Frontal cortex (tissue), 4 donors: ENCODE measurements at places on chromosomes 16 and 17. TPM values are rescaled to one million over a fixed set of nuclear protein-coding genes. Genes with fewer than 3 reads are reported as not detected.
A peak's percentile ranks its signal among the peaks of the same experiment; 100 is the strongest.

MT1A gene
- not detected for total RNA-seq

FAM83G gene
- total RNA-seq, result 0.41 TPM

SRCIN1 gene
- 23.6 TPM for total RNA-seq

C16orf96 gene
- total RNA-seq, result 0.41 TPM

GRCh38 chr16:79185711-79186110, 414.8 kb downstream of the MAF start:
- no peak for DNase-seq

DNA sequence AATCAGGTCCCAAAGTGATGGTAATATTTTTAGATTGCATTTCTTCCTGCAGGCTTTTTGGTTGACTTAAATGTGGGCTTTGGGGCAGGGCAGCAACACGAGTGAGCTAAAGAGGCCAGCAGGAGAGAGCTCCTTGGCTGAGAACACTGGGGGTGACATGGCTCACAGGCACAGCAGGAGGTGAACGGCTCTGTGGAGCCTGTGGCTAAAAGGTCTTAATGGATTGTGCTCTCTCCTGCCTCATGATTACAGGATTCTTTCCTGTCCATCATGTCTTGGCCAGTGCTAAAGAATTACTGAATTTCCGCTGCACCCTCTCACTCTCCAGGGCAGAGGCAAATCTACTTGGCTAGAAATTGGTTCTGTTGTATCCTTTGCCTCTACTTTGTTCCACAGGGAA, 366.6 kb downstream of the HS3ST4 start:
- no peak for DNase-seq

- no peak for DNase-seq
Observed at GRCh38 chr17:40501499-40501911, at the start of gene TNS4. TSS of gene TNS4 (minus strand) at chr17:40501623. CDS start at chr17:40496425, 5,198 bp downstream.

DNA sequence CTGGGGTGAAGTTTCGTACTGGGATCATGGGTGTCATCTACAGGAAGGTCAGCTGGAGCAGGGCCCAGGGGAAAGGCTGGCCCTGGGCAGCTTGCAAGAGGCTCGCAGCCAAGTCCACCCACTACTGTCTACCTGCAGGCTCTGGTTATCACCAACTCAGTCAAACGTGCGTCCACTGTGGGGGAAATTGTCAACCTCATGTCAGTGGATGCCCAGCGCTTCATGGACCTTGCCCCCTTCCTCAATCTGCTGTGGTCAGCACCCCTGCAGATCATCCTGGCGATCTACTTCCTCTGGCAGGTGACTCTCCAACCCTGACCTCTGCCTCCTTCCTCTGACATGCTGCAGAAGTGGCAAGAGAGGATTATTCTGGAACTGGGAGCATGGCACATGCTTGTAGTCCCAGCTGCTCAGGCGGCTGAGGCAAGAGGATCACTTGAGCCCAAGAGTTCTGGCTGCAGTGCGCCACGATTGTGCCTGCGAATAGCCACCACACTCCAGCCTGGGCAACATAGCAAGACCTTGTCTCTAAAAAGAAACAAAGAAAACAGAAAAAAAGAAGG, 29.2 kb downstream of the ABCC3 start:
- no peak for DNase-seq

GRCh38 chr17:54992797-54993639, 24.5 kb downstream of the STXBP4 start:
- DNase-seq, result peak; percentile 11
